MCF 10A (cell line): ENCODE measurements at places on chromosomes 12 and 14. TPM values are rescaled to one million over a fixed set of nuclear protein-coding genes. Genes with fewer than 3 reads are reported as not detected.
A peak's percentile ranks its signal among the peaks of the same experiment; 100 is the strongest.

ABCC9 gene
- 0.12 TPM in 2 replicates for total RNA-seq

GRCh38 chr12:132471011-132471857 is 18.7 kb upstream of the FBRSL1 start:
- no peak for DNase-seq

DNA sequence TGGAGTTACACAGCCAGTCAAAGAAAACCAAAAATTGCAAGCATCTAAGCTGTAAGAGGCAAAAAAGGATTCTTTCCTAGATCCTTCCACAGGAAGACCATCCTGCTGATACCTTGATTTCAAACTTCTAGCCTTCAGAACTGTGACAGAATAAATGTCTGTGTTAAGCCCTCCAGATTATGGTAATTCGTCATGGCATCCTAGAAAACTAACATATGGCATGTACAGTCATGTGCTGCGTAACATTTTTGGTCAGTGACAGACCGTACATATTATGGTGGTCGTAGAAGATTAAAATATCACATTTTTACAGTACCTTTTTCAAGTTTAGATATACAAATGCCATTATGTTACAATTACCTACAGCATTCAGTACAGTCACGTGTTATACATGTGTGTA is 660.9 kb upstream of the LMO3 start:
- no peak for DNase-seq

GRCh38 chr12:98485792-98486340 is 29.5 kb upstream of the TMPO start:
- DNase-seq: no peak

DNA sequence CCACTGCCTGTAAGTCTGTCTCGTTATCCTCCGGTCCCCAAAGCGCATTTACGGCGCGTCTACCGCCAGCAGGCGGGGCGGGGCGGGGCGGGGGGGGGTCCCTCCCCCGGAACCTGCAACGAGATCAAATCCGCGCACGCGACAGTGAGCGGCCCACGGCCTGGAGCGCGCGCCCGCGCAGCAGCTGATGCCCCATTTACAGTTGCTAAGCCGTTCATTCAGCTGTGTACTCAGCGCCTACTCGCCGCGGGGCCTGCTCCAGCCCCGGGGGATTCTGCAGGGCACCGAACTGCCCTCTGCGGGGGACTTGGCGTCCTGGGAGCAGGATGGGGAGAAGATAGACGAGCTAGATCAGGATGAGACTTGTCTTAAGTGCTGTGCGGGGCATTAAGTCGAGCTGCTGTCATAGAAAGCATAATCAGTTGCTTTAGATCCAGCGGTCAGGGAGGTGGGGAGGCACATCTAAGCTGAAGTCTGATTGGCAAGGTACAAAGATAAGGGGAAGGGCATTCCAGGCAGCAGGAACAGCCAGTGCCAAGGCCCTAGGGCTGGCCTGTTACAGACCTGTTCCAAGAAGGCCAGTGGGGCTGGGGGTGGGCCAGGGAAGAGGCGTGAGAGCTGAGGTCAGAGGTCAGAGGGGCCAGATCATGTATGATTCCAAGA is 1.4 kb upstream of the CCDC85C start:
- peak; percentile 48 for DNase-seq

YY1 gene
- 66.7 and 73.3 TPM in 2 replicates for total RNA-seq

DNA sequence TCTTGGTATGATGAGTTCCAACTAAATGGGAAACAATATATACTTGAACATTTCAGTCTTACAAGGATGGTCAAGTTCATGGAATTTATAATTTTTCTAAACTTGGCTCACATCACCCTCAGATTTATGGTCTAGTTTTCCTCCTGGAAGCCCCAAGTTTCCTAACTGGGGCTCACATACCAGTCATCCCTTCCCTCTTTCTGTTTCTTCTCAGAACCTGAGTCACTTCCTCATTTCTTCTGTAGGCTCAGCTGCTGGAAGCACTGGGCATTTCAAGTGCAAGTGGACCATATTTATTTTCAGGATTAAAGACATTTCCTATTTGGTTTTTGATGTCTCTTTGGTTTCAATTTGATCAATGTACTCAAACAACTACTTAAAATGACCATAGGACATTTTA is 55.4 kb downstream of the GRIP1 start:
- no peak for DNase-seq

DEPDC4 gene
- total RNA-seq: 0.52 and 1.4 TPM in 2 replicates

DNA sequence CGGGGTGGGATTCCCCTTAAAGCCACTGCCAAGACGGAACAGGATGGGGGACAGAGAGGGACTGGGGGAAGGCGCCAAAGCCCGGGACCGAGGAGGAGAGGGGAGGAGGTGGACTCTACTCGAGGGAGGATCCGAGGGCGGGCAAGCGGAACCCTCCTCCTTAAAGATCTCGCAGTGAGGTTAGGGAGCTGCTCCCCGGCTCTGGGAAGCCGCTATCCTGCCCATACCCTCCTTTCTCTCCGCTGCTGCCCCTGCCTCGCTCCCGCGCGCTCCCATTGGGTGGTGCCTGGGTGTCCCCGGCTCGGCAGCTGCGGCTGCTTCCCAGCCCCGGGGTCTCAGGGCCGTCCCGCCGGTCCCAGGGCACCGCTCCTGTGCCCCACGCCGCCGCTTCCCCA is 16.4 kb downstream of the KRT18 start:
- no peak for DNase-seq

DNA sequence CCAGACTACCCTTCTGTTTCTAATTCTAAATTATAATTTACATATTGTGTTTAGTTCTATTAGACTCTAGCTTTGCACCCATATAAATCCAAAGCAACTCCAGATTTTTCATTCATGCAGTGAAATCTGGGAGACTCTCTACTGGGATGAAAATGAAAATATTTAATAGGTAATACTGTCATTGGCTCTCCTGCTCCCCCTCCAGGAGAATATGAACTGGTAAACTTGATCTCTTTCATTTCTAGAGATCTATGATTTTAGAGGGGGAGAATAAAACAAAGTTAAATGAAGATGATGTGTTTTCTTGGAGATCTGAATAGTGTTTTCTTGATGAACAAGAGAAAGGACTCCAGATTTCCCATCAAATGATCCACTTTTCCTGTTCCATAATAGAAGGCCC is 104.3 kb upstream of the TMCC3 start:
- DNase-seq: no peak

GRCh38 chr12:5345534-5345933 is 86.4 kb upstream of the NTF3 start:
- no peak for DNase-seq

DNA sequence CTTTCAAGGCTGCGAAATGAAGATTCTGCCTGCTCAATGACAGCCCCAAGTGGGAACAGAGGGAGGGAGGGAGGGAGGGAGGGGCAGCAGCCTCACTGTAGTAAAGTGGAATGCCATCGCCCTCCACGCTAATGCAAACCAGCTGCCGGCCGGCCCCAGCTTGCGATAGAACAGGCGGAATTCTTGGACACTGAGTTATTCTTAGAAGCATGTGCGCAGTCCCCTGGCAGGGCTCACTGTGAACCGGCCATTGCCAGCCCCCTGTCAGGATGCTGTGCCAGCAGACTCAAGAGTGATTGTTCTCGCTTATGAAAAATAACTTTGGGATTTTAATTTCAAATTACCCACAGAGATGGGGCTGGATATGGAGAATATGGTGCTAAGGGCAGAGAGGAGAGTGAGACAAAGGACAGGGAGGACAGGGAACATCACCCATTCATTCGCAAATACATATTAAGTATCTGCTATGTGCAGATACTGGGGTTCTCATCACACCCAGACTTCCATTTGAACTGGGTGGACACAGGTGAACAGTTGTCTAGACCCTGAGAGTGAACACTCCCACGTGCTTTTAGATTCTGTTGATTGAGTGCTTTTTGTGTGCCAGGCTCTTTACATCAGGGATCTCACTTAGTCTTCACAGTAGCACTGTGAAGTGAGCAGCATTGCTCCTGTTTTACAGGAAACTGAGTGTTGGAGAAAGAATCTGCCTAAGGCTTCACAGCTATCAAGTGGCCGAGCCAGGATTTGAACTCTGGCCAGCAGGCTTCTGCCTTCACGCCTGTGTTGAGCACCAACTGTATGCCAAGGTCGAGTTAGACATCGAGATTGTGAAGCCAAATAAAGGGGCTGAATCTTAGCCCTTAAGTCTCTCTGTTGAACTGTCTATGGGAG is 192.9 kb downstream of the C12orf75 start:
- DNase-seq: no peak

BATF gene
- not detected in 2 replicates for total RNA-seq

- no peak for DNase-seq
Measured at GRCh38 chr12:28240853-28241252, 50.6 kb downstream of the CCDC91 start.

ZC3H10 gene
- total RNA-seq: 2.8 and 3.5 TPM in 2 replicates

GRCh38 chr14:50999726-51000125 is 55.4 kb upstream of the PYGL start:
- peak; percentile 57 for DNase-seq

GRCh38 chr14:91997492-91997891 is 42.4 kb downstream of the TRIP11 start:
- no peak for DNase-seq

GRCh38 chr14:88422919-88423650 is 37.6 kb downstream of the SPATA7 start:
- DNase-seq: peak; percentile 72

GRCh38 chr14:80543211-80543610 is 331.9 kb upstream of the DIO2 start:
- no peak for DNase-seq
